ENCODE measurements at places on chromosomes 1 and 21.

DNA sequence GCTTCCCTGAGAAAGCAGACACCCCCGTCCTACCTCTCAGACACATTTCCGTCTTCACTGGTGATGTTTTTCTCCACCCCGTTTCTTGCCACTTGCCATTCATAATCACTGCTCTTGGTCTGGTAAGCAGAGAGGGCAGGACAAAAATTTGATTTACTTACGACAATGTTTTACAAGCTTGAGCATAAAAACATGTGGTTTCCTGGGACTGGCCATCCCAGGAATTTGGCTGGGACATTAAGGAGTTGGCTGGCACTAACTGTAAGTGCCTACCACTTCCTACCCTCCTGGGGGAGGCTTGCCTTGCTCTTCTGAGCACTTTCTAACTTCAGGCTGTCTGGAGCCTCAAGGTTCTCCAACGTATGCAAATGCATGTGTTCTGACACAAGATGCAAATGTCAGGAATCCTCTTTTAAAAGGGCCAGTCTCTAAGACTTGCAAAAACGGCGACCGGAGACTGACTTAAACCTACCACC is 24.2 kb downstream of the ZBTB18 start:
- DNase-seq = no peak

- no peak for DNase-seq
Observed at GRCh38 chr1:25731626-25732370, 68.2 kb upstream of the SELENON start.

- DNase-seq = no peak
Observed at GRCh38 chr1:236124965-236125364, 17.4 kb upstream of the GPR137B start.

GRCh38 chr1:116471241-116471640 is 98.2 kb downstream of the ATP1A1 start:
- DNase-seq = no peak

GRCh38 chr1:200317236-200317635 is 92.6 kb downstream of the ZNF281 start:
- DNase-seq = no peak

- no peak for DNase-seq
Observed at GRCh38 chr1:32540605-32541004, 1.4 kb downstream of the ZBTB8A start.

Data from Panc1 (cell line).